Stimulated activated CD8-positive, alpha-beta memory T cell treated with anti-CD3 and anti-CD28 coated beads, Interleukin-7, amount 100 ng/mL, for 1 hour (primary cell): ENCODE measurements at places on chromosomes 12 and 14.

- no peak for DNase-seq
These were observed 73.5 kb downstream of the TTC7B start for GRCh38 chr14:90742729-90743128.

DNA sequence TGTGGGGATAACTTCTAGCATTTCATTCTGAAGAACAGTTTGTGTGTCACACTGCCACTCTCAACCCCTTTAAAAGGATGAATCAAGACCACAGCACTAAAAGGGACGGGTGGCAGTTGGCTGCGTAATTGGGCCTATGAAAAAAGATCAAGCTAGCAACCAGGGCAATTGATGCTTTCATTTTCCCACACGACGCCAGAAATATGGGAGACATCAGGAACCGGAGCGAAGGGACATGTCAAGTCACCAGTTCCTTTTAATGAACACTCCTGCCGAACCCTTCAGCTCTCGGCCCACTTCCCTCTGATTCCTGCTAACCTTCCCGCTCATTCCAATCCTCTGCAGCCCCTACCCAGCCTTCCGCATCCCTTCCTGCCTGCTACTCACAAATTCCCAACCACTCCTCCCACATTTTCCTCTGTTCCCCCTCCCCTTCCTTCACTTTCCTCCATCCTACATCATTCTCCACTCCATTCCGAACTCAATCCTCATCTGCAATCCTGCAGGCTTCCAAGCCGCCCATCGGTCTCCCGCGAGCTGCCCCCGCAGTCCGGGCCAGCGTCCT, 753 bp downstream of the CSRNP2 start:
- DNase-seq = no peak

DNA sequence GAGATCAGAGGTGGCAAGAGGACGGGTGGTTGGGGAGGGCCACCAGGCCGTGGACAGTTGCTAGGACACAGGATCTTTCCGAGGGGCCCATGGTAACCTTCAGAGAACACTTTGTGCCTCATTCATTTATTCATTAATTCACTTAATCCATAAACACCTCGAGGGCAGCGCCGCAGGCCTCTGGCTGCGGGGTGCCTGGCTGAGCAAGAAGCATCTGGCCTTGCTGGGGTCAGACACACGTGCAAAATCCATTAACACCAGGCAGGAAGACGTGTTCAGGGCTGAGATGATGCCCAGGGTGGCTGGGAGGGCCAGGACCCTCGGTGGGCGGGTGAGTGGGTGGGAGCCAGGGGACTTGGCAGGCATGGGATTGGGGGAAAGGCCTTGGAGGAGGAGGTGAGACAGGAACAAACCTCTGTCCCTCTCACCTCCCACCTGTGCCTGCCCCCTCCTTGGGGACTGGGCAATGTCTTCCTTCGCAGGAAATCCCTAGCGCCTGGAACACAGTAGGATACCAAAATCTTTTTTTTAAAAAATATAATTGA, 6.6 kb upstream of the DLK1 start:
- no peak for DNase-seq

DNA sequence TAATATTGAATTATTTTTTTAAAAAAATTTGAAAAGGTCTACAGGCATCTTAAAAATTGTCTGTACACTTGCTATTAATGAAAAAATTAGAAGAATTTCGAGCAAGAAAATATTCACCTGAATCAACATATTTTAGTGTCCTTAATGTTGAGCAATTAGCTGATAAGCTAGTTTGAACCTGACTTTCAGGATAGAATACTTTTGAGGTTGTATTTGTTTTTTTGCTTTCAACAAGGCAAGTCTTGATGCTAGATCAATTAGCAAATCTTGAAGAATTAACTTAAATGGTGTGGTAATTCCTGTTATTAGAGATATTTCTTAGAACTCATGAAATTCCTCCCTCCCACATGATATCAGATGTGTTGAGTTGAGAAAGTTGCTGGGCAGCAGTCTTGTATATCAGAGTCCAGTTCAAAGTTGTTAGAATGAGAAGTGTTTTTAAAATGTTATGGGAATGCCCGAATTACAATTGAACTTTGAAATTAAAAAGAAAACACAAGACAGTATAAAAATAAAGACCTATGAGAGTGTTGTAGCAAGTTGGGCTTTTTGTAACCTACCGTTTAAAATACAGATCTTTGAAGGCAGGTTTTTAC, 119.2 kb downstream of the TRMT5 start:
- DNase-seq = no peak

DNA sequence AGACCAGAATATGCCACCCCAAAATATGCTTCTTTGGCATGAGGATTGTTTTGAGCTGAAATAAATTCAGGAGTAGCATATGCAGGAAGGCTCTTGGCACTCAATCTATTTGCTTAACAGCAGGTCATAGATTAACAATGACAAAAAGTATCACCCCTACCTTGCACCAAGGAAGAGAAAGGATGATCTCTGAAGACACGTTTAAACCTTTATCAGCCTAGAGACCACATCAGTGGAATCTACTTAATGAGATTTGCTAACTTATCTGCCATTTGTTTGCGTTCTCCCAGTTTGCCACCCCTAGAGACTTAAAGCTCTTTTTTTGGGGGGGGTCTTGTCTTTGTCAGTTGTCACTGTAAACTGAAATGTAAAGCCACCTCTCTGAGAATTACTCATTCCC, 1278.7 kb upstream of the USP15 start:
- DNase-seq = no peak

- DNase-seq = no peak
These were observed 47.1 kb downstream of the GIT2 start for GRCh38 chr12:109949089-109949488.

DNA sequence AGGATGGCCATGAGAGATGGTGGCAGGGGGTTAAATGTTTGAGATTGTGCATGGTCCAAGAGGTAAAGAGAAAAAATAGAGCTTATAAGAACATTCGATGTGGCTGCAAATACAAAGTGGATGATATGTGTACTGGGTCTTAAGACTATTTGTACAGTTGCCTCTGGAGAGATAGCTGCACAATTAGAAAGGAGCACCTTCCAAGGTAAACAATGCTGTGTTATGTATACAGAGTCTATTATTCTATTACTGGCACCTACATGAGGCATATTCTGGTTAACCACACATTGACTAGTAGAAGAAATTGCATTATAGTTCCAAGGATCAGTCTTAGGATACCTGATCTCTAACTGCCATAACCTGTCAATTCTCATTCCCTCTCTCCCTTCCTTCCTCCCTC, 238.0 kb upstream of the FOXN3 start:
- no peak for DNase-seq

- DNase-seq = no peak
These were observed 8.5 kb downstream of the ZFP36L1 start for GRCh38 chr14:68784226-68784910.

DNA sequence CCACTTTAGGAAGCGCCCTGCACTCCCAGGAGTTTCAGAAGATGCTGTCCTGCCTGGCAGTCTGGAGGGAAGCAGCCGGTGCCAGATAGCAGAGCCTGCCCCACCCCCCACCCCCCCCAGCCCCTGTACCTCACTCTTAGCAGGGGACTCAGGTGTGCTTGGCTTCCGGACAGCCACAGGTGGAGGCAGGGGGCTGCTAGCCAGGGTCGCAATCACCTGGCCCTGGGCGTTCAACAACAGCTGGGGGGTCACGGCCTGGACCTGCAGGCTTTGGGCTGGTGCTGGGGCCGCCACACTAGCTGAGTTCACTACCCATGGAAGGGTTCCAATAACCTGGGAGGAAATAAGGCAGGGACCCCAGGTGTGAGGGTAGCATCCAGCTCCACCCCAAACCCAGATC, 22.0 kb downstream of the POU6F1 start:
- no peak for DNase-seq

- DNase-seq = no peak
These were observed 20.7 kb downstream of the XRCC3 start for GRCh38 chr14:103694572-103695026.

GRCh38 chr14:92670643-92671366, 77.6 kb downstream of the LGMN start:
- no peak for DNase-seq

DNA sequence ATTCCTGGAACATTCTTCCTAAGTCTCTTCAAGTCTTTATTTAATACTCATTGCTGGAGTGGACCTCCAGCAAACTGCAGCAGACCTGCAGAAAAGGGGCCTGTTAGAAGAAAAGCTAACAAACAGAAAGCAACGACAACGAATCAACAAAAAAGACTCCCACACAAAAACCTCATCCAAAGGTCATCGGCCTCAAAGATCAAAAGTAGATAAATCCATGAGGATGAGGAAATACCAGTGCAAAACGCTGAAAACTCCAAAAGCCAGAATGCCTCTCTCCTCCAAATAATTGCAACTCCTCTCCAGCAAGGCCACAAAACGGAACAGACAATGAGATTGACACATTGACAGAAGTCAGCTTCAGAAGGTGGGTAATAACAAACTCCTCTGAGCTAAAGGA, 472.2 kb downstream of the C12orf50 start:
- DNase-seq = no peak

DNA sequence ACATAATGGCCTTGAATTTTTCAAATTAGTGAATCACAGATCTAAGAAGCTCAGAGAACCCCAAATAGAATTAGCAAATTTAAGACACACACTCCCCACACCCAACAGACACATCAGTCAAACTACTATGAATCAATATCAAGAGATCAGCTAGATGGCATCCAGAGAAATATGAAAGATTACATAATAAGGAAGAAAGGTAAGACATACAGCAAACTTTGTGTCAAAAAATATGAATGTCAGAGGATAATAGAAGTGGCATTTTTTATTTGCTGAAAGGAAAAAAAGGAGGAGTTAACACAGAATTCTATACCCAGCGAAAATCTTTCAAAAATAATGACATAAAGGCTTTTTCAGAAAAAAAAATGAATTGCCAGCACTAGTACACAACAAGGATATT, 110.5 kb upstream of the COCH start:
- DNase-seq = no peak

DNA sequence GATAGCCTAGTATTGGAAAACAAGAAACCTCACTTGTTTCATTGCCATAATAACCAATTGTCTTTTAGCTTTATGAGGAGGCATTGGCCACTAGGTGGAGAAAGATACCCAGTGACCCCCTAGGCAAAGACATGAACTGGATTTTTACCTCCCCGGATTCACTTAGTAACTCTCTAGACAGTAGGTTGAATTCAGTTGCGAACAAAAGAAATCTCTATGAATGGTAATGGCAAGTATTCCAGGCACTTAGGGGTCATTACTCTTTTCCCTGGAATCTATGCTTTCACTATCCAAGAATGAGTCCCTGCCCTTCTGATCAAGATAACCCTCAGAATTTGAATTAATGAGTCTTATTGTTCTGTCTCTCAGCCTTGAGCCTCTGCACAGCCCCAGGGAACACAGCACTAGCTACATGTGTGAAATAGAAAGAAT, 29.5 kb upstream of the RHOJ start:
- no peak for DNase-seq

GRCh38 chr14:38490273-38490672, 234.4 kb upstream of the CLEC14A start:
- no peak for DNase-seq

DNA sequence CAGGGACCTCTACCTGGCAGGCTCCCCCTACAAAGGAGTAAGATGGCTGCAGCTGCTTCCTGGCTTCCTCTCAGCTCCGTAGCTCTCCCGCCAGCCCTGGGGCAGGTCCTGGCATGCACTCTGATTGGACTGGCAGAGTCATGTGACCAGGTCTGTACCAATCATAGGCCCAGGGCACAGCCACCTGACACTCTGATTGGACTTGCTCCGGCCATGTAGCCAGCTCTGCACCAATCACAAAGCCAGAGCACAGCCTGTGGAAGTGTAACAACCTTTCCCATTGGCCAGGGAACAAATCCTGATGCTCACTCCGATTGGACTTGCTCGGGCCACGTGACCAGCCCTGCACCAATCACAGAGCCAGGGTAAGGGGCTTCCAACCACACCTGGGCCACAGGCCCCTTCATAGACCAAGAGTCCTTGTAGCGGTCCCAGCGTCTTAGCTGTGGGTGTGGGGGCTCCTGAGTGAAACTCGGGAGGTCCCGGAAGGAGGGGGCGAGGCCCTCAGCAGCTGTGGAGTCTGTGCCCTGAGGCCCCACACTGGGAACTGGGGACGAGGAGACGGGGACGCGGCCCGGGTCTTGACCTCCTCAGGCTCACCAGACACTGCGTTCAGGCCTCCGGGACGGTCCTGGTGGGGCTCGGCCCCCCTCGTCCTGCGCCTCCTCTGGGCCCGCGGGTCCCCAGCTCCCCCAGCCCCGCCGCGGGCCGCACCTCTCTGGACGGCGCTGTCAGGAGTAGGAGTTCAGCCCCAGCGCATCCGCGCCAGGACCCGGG, 210.6 kb downstream of the ADGRD1 start:
- no peak for DNase-seq

DNA sequence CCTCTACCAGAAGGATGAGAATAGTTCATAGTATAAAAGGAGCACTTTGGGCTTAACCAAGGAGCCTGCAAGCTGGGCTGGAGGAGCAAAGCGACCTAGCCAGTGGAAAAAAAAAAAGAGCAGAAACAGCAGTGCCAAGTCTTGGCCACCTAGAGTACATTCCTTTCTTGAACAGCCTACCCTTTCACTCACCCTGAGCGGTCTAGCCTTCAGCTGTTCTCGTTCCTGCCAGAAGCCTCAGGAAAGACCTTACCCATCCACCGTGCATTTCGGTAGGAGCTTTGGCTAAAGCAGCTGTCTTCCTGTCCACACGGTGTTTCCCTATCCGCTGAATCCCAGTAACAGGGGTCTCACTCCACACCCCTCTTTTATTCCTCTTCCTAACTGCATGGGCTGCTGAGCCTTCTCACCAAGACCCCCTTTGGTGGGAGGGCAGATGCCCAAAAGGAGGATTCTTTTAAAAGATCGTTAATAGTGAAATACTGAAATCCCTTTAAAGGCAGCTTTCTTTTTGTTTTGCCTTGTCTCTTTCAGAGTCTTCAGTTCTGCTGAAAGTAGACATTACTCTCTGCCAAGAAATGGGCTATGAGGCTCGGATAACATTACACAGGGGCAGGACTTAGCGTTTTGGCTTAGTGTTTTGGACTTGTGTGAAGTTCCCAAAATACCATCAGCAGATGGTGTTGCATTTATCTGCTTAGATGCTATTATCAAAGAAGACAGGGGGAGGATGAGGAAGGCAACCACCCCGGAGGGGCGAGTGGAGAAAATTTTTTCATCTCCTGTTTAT, 88.5 kb upstream of the METAP2 start:
- no peak for DNase-seq

- no peak for DNase-seq
These were observed 46.8 kb downstream of the ACACB start for GRCh38 chr12:109163167-109163566.

DNA sequence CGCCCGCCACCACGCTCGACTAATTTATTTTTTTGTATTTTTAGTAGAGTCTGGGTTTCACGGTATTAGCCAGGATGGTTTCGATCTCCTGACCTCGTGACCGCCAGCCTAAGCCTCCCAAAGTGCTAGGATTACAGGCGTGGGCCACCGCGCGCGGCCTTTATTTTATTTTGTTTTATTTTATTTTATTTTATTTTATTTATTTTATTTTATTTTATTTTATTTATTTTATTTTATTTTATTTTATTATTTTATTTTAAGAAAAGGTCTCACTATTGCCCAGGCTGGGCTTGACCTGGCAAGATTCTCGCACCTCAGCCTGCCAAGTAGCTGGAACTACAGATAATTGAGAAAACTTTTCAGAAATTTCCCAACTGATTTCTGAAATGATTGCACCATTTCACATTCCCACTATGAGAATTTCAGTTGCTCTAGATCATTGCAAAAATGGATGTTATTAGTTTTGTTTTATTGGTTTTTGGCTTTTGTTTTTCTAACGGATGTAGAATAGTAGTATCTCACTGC, 358.3 kb downstream of the SLC6A15 start:
- DNase-seq = no peak
